Naive thymus-derived CD8-positive, alpha-beta T cell (primary cell): ENCODE measurements at places on chromosomes 13 and 19. TPM values are rescaled to one million over a fixed set of nuclear protein-coding genes. Genes with fewer than 3 reads are reported as not detected.

The CEACAM20 gene
- polyA plus RNA-seq, result not detected

The PDE4C gene
- not detected for polyA plus RNA-seq

The ZNF208 gene
- 0.24 TPM for polyA plus RNA-seq

The CD79A gene
- polyA plus RNA-seq, result 54.9 TPM

The ERICH6B gene
- polyA plus RNA-seq, result not detected

The PCP2 gene
- 0.76 TPM for polyA plus RNA-seq

The CGB1 gene
- not detected for polyA plus RNA-seq

The TMEM255B gene
- polyA plus RNA-seq, result 0.02 TPM

The KCNN4 gene
- polyA plus RNA-seq, result 28.6 TPM

The KLK6 gene
- polyA plus RNA-seq, result not detected

The POLR2E gene
- polyA plus RNA-seq, result 233 TPM

The PABPC3 gene
- 0.16 TPM for polyA plus RNA-seq

The CEACAM16 gene
- not detected for polyA plus RNA-seq

The ZNF814 gene
- polyA plus RNA-seq, result 32.2 TPM

The NUCB1 gene
- polyA plus RNA-seq, result 48.6 TPM

The PLIN5 gene
- 0.28 TPM for polyA plus RNA-seq

The GNG7 gene
- 1.8 TPM for polyA plus RNA-seq

The CLDN10 gene
- not detected for polyA plus RNA-seq

The GAPDHS gene
- polyA plus RNA-seq, result not detected

The BORA gene
- polyA plus RNA-seq, result 5.7 TPM

The FAM174C gene
- polyA plus RNA-seq, result 66.7 TPM

The DHDH gene
- polyA plus RNA-seq, result 2.4 TPM

The SERPINE3 gene
- polyA plus RNA-seq, result not detected

The AKAP8 gene
- polyA plus RNA-seq, result 16.7 TPM

The KLK7 gene
- not detected for polyA plus RNA-seq

The KLK15 gene
- not detected for polyA plus RNA-seq

The IZUMO4 gene
- 1.4 TPM for polyA plus RNA-seq

The FBXO17 gene
- polyA plus RNA-seq, result not detected

The RASIP1 gene
- polyA plus RNA-seq, result 0.26 TPM

The CBY2 gene
- not detected for polyA plus RNA-seq

The KIR2DL3 gene
- not detected for polyA plus RNA-seq

The LILRB2 gene
- polyA plus RNA-seq, result not detected

The AP1M2 gene
- 0.25 TPM for polyA plus RNA-seq

The SELENOV gene
- not detected for polyA plus RNA-seq

The DCAF15 gene
- polyA plus RNA-seq, result 6.0 TPM

The CEACAM7 gene
- polyA plus RNA-seq, result not detected

The ARRDC5 gene
- polyA plus RNA-seq, result 2.3 TPM

The ZNF90 gene
- polyA plus RNA-seq, result 2.1 TPM

The ZNF285 gene
- 1.5 TPM for polyA plus RNA-seq

The AXL gene
- polyA plus RNA-seq, result 0.21 TPM

The IGFL1 gene
- polyA plus RNA-seq, result not detected

The CPT1C gene
- polyA plus RNA-seq, result 0.19 TPM

The RFX1 gene
- 1.1 TPM for polyA plus RNA-seq

The CARD8 gene
- 104 TPM for polyA plus RNA-seq

The ZNF112 gene
- polyA plus RNA-seq, result not detected

The C19orf67 gene
- not detected for polyA plus RNA-seq

The TRPC4 gene
- polyA plus RNA-seq, result not detected

The ZIC5 gene
- polyA plus RNA-seq, result not detected
